CD14-positive monocyte (primary cell): ENCODE measurements at places on chromosomes 16 and 17.

GRCh38 chr16:85274924-85275323, 162.7 kb upstream of the CIBAR2 start:
- DNase-seq = no peak

GRCh38 chr16:88284626-88285513, 97.9 kb upstream of the ZNF469 start:
- no peak for DNase-seq

DNA sequence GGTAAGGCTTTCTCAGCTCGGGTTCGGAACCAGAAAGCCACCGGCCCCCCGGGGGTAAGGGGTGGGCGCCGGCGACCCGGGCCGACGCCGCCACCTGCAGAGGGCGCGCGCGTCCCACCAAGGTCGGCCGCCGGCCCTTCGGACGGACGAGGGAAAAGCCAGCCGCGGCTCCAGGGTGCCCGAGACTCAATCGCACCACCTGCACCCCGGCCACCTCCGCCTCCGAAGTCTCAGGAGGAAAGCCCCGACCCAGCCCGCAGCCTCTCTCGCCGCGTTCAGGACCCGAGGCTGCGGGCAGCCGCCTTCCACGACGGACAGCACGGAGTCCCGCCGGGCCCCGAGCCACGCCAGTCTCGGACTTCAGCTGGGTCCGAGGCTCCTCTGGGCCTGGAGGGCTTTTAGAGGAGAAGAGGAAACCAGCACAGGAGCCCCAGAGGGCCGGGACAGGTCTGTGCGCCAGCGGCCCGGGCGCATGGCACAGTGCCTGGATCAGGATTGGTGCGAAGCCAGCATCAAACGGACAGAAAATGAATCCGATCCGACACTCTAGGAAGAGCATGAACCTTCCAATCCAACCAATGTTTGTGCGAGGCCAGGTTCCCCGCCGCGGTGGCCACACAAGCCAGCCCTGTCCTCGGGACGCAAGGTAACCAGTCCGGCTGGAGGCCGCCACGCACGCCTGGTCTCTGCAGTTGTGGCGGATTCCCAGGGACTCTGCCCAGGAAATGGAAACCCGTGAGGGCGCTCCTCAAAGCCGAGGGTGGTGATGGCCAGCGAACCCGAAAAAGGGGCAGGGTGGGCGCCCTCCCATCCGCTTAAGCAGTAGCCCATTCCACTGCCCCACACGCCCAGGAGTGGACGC, 6.7 kb downstream of the CBX8 start:
- peak; percentile 49 for DNase-seq

DNA sequence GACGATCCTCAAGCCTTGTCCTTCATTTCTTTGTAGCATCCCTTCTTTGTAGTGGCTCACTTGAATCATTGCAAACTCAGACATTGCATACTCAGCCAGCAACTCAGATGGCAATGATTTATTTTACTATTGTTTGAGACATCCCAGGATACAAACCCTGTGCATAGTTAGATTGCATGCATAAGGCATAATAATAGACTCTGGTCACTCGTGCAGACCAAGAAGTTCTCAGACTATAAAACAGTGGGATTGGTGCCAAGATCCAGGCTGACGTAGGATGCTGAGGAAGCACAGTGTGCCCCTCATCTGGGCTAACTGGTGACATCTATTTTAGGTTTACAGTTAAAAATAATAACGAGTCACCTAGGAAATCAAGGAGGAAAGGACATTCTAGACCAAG, 142.3 kb downstream of the PMP22 start:
- no peak for DNase-seq

DNA sequence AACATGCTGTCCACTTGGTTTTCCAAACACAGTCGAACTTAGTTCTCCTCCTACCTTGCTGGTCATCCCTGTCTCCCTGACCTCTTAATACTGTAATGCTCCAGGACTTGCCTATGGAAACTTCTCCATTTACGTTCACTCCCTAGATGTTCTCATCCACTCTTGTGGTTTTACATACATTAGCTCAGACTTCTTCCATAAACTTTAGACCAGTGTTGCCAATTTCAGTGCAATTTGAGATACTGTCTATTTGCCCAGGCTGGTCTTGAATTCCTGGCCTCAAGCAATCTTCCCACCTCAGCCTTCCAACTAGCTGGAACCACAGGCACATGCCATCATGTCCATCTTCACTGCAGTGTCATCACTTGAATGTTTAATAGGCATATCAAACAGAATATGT, 1.5 kb downstream of the MATCAP1 start:
- no peak for DNase-seq

- no peak for DNase-seq
Observed at GRCh38 chr16:66618588-66619375, 14.3 kb downstream of the CMTM3 start.

GRCh38 chr17:57281887-57282286, 25.6 kb downstream of the MSI2 start:
- DNase-seq = no peak

GRCh38 chr16:31080035-31080629, 5.9 kb downstream of the ZNF646 start:
- no peak for DNase-seq

- DNase-seq = no peak
Observed at GRCh38 chr16:85535352-85536072, 77.6 kb upstream of the GSE1 start.

DNA sequence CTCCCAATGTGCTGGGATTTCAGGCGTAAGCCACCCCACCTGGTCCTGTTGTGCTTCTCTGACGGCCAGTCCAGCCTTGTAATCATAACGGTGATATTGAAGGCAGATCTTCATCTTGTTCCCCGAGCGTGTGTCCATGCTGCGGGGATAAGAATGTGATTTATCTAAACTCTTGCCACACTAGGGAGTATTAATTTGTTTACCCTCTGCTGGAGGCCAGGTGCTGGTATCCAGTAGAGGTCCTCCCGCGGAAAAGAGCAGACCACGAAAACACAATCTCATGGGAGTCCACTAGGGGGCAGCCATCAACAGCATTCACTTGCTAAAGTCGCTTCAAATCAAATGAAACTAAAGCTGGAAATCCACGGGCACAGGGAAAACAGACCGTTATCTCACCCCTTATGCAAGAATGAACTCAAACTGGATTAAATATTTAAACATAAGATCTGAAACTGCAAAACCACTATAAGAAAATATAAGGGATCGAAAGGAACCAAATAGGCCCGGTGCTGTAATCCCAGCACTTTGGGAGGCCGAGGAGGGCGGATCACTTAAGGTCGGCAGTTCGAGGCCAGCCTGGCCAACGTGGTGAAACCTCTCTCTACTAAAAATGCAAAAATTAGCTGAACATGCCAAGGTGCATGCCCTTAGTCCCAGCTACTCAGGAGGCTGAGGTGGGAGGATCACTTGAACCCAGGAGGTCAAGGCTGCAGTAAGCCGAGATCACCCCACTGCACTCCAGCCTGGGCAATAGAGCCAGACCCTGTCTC, 22.3 kb upstream of the RBBP6 start:
- DNase-seq = peak; percentile 73

GRCh38 chr17:81335773-81336157, 40.7 kb upstream of the SLC38A10 start:
- no peak for DNase-seq

- DNase-seq = peak; percentile 64
Observed at GRCh38 chr16:9138731-9139501, 47.5 kb downstream of the HAPSTR1 start.

GRCh38 chr16:8686031-8686621, 11.7 kb downstream of the ABAT start:
- DNase-seq = no peak

- DNase-seq = no peak
Observed at GRCh38 chr17:60542071-60542470, 16.0 kb upstream of the APPBP2 start.

DNA sequence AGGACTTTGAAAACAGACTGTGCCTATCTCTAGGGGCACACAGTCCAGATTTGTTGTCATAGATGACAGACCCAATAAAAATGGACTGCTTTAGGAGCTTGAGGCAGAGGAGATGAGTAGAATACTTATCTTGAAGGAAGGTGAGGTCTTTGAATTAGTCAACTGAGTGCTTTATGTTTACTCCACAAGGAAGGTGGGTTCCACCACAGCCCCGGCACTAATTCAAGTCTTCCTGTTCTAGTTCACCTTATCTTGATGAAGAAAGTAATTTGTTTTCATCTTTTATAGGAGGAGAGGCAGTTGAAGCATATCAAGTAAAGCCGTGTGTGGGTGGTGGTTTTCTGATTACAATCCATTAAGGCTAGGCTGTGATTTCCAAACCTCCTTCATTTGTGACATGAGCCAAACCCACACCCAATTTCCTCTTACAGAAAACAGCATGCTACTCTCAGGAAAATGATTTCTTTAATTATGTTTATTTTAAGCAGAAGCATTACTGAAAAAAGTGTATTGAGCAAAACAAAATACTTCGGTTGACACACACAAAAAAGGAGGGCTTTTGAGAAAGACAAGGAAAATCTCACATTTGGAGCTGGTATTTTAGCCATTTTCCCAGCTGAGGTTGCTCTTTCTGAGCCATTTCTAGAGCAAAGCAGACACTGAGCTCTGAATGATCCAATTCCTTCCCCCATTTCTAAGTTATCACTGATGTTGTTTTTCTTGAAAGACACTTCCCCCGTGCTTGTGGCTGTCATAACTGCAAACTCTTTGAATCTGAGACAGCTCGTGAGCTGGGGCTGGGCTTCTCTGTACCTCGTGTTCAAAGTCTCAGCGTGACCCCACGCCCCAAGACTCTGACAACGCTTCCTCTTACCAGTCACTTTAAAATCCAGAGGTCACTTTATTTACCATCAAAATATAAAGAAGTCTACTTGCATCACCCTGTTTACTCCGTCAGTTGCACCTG, 35.4 kb downstream of the CDRT15 start:
- peak; percentile 39 for DNase-seq

DNA sequence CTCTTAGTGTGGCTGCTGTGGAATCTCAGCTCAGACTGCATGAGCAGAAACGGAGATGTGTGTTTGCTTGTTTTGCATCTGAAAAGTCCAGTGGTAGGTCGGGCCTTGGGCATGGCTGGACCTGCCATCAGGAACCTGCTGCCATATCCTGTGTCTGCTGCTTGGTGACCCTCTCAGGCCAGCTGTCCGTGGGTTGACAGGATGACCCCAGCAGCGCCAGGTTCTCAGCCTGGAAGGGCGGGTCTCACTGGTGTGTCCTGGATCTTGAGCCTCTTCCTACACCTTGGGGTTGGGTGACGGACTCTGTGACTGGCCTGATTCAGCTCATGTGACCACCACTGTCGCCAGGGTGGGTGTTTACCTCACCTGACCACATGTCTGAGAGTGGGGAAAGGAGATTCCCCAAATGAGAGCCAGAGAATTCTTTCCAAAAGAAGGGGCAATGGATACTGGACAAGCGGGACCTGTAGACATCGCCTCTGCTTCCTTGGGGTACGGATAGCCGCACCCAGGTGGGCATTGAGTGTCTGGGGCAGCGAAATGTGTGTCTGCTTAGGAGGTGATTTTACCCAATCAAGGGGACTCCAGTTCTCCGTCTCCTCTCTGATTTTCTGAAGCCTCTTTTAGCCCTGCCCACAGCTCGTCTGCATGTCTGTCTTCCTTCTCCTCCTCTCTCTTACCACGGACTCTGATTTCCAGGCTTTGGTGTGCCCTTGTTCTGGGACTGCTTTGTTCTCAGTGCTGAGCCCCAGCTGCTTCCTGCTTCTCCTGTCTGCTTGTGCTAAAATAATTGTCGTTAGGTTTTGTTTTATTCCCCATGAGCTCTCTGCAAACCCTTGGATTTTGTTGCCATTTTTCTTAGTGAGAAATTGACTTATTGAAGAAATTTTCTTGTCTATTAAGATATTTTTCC, 399.7 kb downstream of the CPPED1 start:
- no peak for DNase-seq

DNA sequence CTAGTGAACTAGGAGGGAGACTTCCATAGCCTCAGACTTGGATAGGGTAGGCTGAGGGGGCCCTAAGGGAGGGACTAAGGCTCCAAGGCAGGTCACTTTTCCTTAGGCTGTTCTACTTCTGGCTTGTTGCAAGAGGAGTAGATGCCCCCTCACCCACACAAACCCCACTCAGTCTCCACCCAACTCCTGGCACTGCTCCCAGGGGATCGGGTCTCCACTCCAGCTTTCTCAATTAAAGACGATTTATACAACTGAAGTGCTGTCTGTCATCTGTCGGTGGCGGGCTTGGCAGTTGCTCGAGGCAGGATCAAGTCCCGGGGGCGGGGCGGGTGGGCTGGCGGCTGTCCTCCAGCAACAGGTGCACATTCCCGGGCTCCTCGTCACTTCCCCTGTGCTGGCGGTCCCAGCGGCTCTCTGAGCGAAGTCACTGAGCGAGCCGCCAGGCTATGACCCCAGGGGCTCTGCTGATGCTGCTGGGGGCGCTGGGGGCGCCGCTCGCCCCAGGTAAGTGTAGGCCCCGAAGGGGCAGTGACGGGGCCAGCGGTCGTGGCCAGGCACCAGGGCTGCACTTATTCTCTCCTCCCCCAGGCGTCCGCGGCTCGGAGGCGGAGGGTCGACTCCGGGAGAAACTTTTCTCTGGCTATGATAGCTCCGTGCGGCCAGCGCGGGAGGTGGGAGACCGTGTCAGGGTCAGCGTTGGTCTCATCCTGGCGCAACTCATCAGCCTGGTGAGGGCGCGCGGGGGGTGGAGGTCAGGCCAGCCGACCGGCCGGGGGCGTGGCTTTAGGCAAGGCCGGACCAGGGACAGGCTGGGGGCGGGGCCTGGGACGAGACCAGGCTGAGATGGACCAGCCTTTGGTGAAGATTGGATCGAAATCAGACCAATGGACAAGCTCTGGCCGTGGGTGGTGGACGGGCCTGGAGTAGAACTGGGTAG, at the start of gene CHRNB1:
Gene CHRNB1, plus strand, starts transcription at position 380 of the 937 bp plus-strand sequence. Its CDS starts 67 bp downstream, at position 447.
- DNase-seq = peak; percentile 72

DNA sequence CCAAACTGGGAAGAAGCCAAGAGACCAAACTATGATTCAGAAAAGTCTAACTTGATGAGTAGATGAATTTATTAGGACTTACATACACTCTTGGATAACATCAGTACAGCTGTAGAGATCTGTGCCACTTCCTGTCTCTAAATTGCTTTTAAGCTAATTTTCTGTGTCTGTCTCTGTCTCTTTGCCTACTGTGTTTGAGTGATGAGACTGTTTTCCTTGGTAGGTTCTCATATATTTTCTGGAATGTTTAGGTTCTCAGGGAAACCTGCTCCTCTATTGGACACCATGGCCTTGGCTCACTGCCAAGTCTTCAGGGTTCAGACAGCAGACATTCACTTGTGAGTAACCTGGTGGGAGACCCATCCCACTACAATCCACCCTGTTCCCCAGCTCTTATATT, 103.5 kb upstream of the KIF2B start:
- no peak for DNase-seq
